ENCODE measurements at places on chromosomes 2 and 18.

GRCh38 chr2:240427729-240428128 is 7.7 kb upstream of the GPC1 start:
- DNase-seq: no peak

DNA sequence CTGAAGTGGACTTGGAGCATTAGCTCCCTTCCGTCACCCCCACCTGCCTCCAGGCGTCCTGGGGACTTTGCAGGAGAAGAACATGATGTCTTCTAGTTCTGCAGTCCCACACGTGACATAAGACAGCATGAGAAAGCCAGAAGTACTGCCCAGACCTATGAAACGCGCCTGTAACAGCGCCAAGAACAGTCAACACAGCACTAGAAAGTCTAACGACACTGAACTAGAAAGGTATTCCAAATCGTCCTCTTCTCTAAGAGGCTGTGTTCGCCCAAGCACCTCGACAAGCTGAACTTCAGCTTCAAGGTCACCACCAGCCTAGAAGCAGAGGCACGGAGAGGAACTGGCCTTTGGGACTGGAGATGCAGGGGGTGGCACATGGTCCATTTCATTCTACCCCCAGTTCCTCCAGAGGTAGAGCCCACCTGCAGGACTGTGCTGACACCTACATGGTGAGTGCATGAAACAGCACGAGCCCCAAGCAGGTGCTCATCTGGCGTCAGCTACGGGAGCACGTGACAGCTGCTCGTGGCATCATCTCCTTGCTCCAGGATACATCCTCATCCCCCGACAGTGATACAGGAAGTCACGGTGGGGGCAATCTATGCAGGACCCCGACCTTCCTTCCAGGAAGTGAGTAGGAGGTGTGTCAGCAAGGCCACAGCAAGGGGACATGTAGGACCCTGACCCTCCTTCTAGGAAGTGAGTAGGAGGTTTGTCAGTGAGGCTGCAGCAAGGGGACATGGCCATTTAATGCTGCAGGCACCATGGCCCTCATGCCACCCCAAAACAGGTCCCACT is 3.7 kb downstream of the HDAC4 start:
- DNase-seq: no peak

- DNase-seq: no peak
Measured at GRCh38 chr2:133252780-133253355, 315.4 kb downstream of the NCKAP5 start.

DNA sequence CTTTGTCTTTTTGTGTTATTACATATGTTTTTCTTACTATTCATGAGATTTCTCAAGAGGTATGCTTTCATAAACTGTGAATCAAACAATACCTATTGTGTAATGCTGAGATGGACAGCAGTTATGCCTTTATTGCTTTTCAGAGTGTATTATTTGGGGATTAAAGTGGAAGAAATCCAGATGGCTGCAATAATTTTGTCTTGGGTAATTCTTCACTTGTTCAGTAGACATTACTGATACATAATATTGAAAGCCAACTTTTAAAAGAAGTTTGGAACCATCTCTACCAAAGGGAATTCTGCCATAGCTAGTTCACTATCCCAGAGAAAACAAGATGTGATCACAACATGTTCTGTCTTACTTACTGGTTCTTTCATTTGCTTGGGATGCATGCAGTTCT is 253.4 kb upstream of the ZSWIM2 start:
- no peak for DNase-seq

GRCh38 chr18:62445386-62445917 is 77.4 kb upstream of the ZCCHC2 start:
- DNase-seq: peak; percentile 22

- DNase-seq: no peak
Measured at GRCh38 chr2:53739032-53739431, 28.6 kb upstream of the CHAC2 start.

DNA sequence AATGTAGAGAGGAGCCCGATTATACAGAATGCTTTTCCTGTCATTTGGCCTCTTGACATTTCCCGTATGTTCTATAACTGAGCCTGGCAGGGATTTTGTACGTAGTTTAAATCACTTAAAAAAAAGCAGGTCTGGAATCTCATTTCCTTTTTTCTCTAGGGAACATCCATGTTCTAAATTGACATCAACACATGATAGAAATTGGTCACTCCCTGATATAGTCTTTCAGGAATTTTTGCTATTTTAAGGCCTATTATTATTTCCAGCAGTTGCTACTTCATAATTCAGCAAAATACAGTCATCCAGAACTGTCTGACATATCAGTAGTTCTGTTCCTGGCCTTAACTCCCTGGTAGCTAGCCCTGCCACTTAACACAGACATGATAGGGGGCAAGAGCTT is 565.7 kb upstream of the ZEB2 start:
- DNase-seq: no peak

- DNase-seq: peak; percentile 42
Measured at GRCh38 chr2:224284134-224284946, 117.6 kb downstream of the FAM124B start.

DNA sequence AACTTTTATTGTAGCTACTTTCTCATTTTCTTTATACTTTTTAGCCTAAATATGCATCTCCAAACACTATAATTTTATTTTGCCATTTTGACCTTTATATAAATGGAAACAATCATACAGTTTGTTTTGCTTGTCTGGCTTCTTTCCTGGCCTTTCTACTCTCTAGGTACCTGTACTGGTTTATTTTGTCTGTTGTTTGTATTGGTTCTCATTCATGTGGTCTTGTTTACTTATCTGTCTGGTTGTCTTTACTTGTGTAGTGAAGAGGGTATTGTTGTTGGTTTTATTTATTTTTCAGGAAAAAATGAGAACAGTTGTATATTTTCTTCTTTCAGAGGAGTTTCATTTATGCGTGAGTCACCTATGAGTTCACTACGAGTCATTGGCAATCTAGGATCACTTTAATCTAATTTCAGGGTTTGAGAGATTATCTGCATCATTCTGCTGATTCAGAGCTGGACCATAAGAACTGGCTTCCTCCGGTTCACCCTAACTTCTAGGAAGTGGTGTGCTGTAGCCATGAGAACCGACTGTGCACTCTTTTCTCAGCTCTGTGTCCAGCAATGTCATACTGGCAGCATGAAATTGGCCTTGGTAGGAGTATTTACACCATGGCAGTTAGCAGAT is 33.1 kb upstream of the HDAC4 start:
- peak; percentile 51 for DNase-seq

Measured in activated CD4-positive, alpha-beta T cell treated with anti-CD3 and anti-CD28 coated beads, Interleukin-2, amount 50 U/mL, for 16 hours (primary cell).